ENCODE measurements at places on chromosomes 13 and 19. TPM values are rescaled to one million over a fixed set of nuclear protein-coding genes. Genes with fewer than 3 reads are reported as not detected.

The PRX gene
- 10.3 TPM for polyA plus RNA-seq

The CCDC169 gene
- polyA plus RNA-seq = 5.8 TPM

The LAIR2 gene
- 0.49 TPM for polyA plus RNA-seq

The ZNF550 gene
- 25.9 TPM for polyA plus RNA-seq

The CCDC122 gene
- 11.7 TPM for polyA plus RNA-seq

The TMED1 gene
- polyA plus RNA-seq = 73.6 TPM

The GYS1 gene
- 42.2 TPM for polyA plus RNA-seq

The NBEA gene
- polyA plus RNA-seq = 15.6 TPM

The ZNF580 gene
- 49.7 TPM for polyA plus RNA-seq

The SLC8A2 gene
- 0.06 TPM for polyA plus RNA-seq

The SYNGR4 gene
- 0.39 TPM for polyA plus RNA-seq

The CEACAM1 gene
- 11.8 TPM for polyA plus RNA-seq

The ZNF470 gene
- 7.7 TPM for polyA plus RNA-seq

The CGB2 gene
- not detected for polyA plus RNA-seq

The ZNF665 gene
- polyA plus RNA-seq = 6.5 TPM

The KIR2DL1 gene
- polyA plus RNA-seq = not detected

The ZNF30 gene
- 5.9 TPM for polyA plus RNA-seq

The THSD1 gene
- 7.2 TPM for polyA plus RNA-seq

The ZNF563 gene
- 4.2 TPM for polyA plus RNA-seq
